Activated CD4-positive, CD25-positive, alpha-beta regulatory T cell (primary cell): ENCODE measurements at places on chromosomes 4 and X.

DNA sequence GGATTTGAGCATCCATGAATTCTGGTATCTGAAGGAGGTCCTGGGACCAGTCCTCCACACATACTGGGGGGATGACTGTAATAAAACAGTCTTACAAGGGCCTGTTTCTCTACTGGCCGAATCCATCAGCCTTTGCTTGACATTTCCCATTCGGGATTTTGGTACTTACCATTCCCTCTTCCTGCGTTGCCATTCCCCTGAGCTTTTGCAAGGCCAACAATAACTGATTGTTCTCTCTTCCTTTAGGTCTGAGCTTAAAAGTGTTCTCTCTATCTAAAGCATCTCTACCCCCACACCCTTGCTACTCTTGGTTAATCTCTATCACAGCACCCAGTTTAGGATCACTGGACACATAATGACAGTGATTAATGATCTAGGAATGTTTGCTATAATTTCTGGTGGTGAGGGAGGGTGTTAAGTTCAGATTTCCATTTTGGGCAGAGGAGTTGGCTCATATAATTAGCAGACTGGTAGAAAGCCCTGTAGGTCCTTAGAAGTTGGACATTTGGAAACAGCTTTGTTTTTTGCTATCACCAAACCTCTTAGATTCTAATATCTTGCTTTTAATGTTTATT lies 29.4 kb downstream of the TMA16 start:
- DNase-seq = no peak

GRCh38 chrX:148728901-148729300 lies 228.5 kb downstream of the AFF2 start:
- no peak for DNase-seq

DNA sequence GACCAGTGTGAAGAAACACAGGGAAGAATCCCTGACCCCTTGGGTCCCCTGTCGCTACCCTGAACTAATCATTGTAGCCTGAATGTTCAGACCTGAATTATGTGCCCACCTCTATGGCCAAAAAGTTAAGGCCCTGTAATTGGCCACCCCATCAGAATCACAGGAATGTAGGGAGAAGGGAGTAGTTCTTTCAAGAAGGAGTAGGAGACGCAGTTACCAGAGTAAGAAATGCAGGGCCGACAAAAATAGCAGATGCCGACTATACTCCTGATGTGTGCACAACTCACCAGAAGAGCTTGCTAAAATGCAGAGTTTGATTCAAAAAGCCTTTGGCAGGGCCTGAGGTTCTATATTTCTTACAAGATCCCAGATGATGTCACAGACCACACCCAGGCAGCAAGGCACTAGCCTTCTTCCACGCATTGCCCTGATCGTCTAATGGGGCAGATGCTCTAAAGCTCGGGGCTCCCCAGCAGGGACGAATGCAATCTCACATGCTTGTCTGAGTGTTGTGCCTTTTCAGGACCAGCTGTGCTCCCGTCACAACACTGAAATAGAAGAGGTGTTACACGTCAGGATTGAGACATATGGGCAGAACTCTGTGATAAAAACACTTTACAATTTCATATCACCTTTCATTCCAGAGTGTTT lies 161.0 kb upstream of the FAM241A start:
- no peak for DNase-seq

GRCh38 chr4:147524601-147525000 lies 43.7 kb downstream of the EDNRA start:
- DNase-seq = no peak

DNA sequence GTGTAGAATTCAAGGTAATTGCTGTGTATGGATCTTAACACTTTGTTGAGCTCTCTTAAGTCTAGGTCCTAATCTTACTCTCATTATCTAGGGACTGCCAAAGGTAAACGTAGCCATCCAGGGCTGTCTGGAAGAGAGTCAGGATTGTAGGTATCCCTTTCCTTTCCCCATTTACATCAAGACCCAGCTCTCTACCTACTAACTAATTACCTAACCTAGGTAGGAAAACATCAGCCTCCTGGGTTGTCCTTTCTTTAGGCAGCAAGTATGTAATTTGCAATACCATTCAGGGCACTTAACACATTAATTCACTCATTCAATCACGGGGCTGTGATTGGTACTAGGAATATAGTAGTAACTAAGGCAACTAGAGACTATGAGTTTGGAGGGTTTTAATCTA lies 15.2 kb upstream of the CPEB2 start:
- DNase-seq = no peak

- no peak for DNase-seq
Observed at GRCh38 chrX:15269120-15269519, 763 bp downstream of the ASB9 start.

DNA sequence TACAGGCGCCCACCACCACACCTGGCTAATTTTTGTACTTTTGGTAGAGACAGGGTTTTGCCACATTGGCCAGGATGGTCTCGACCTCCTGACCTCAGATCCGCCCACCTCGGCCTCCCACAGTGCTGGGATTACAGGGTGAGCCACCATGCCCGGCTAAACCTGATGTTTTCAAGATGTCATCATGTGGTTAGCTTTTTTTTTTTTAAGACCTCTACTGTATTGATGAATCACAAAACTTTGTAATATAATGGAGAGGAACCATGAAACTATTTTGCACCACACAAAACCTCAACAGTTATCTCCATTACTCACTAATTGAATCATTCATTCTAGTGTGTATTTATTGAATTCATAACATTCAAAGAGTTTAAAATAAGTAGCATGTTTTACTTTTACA lies 94.7 kb upstream of the NEIL3 start:
- no peak for DNase-seq

DNA sequence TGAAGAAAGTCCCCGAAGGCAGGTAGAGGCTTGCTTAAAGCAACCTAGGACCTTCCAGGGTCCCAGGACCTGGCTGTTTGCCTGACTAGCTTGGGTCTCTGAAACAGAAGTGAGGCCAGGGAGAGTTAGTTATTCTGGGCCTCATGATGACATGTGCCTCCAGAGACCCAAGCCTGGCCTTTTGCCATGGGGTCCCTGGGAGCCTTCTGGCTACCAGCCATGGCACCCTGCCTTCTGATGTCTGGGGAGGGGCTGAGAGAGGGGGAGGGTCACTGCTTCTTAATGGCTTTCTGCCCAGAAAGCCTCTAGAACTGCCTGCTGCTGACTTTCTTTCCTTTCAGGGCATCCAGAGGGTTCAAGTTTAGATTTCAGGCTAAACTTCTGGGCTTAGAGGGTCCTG lies 1.0 kb upstream of the STARD8 start:
- DNase-seq = no peak

DNA sequence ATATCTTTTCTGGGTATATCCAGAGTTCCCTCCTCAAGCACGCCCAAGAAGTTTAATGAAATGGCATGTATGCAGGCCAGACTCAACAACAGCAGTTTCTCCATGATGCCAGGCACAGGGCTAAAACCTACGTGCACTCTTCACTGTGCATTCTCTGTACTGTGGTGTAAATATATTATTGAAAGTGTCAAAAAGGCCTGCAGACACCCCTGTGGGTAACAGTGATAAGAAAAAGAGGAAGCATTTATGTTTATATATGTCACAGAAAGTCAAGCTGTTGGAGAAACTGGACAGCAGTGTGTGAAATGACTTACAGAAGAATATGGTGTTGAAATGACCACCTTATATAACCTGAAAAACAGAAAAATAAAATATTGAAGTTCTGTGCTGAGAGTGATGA lies 29.6 kb upstream of the DCAF8L1 start:
- DNase-seq = no peak

- no peak for DNase-seq
Observed at GRCh38 chr4:165512424-165512823, 133.6 kb downstream of the CPE start.

GRCh38 chr4:146023334-146023967 lies 84.8 kb upstream of the ZNF827 start:
- DNase-seq = no peak

DNA sequence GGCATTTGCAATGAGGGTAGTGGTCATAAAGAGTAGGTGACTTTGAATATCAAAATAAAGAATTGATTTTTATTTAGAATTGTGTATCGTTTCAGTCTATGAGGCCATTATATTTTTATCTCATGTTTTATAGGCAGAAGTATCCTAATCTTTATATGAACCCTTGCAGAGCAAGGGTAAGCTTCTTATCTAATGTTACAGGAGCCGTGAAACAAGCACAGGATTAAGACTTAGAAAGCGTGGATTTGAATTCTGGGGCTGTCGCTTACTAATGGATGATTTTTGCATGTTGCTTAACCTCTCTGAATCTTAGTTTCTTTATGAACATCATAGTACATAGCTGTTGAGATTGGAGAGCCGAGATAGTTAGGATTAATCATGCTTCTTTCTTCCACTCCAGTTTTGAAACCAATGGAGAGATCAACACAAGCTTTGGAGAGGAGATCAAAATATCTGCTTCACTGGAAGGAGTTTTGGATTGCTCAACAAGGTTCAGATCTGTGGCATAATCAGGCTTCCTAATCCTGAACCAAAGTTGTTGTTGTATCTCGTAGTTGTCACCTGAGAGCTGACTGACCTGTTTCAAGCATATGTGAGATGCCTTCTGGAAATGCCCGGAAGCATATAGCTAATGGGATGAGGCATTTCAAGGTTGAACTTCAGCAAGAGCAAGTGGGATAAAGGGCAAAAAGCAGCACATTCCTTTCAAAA lies 166.9 kb upstream of the GK2 start:
- no peak for DNase-seq

DNA sequence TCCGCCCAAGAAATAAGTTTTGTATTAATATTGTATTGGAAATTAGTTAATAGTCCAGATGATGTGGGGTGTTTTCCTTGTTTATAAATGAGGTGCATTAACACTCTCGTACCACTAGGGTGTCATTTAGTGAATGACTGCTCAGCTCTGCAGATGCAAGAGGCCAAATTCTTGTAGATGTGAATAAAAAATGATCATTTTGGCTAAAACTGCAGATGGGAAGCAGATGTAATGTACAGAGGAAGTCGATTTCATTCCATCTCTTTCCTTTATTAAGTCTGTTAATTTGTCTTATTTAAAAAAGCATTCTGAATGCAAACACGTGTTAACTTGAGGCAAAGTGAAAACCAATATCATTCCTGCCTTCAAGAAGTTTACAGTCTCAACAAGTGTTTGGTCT lies 108.1 kb downstream of the DHX15 start:
- no peak for DNase-seq

- DNase-seq = no peak
Observed at GRCh38 chr4:169200361-169201030, 70.3 kb downstream of the SH3RF1 start.

DNA sequence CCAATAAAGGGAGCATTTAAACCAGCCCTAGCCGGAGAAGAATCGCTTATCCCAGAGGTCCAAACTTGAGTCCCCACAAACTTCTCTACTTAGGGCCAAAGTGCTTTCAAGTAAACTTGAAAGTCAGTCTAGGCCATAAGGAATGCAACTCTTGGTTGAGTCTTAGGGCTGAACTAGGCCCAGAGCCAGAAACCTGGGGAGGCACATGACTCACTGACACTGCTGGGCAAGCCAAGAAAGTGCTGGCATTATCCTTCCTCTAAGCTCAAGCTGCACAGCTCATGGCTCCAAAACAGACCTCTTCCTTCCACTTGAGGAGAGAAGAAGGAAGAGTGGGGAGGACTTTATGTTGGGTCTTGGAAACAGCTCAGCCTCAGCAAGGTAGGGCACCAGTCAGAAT lies 1257.3 kb upstream of the DIAPH2 start:
- no peak for DNase-seq

GRCh38 chr4:184193556-184194525 lies 23.8 kb downstream of the ENPP6 start:
- no peak for DNase-seq

- DNase-seq = no peak
Observed at GRCh38 chrX:3262901-3263300, 83.6 kb downstream of the MXRA5 start.

DNA sequence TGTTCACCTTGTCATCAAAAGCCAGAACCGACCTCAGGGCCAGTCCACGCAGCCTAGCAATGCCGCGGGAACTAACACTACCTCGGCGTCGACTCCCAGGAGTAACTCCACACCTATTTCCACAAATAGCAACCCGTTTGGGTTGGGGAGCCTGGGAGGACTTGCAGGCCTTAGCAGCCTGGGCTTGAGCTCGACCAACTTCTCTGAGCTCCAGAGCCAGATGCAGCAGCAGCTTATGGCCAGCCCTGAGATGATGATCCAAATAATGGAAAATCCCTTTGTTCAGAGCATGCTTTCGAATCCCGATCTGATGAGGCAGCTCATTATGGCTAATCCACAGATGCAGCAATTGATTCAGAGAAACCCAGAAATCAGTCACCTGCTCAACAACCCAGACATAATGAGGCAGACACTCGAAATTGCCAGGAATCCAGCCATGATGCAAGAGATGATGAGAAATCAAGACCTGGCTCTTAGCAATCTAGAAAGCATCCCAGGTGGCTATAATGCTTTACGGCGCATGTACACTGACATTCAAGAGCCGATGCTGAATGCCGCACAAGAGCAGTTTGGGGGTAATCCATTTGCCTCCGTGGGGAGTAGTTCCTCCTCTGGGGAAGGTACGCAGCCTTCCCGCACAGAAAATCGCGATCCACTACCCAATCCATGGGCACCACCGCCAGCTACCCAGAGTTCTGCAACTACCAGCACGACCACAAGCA lies 898 bp downstream of the UBQLN2 start:
- DNase-seq = no peak

GRCh38 chr4:150743564-150744342 lies 161.8 kb downstream of the MAB21L2 start:
- DNase-seq = no peak

GRCh38 chr4:10454121-10454520 lies 3.1 kb downstream of the ZNF518B start:
- no peak for DNase-seq

DNA sequence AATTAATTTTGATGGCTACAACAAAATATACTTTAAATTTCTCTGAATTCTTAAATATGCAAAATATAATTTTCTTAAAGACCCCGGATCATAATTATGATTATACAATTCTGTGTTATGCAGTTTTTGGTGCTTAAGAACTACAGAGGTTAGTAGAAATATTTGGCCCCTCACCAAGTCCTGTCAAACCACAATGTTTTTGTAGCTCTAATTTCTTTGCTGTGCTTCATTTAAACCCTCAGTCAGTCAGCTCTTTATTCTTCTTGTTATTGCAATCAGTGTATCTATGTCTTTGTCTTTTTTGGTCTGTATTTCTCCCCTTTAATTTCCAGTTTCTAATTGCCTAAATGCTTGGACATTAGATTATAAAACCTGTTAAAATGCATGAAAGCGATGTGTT lies 186.1 kb downstream of the CAMK2D start:
- no peak for DNase-seq

- no peak for DNase-seq
Observed at GRCh38 chrX:13190051-13190450, 129.8 kb downstream of the ATXN3L start.

- no peak for DNase-seq
Observed at GRCh38 chr4:126172126-126172525, 857.4 kb downstream of the FAT4 start.
